ENCODE measurements at places on chromosomes 2 and 18.
A peak's percentile ranks its signal among the peaks of the same experiment; 100 is the strongest.

- DNase-seq: peak; percentile 2
Observed at GRCh38 chr18:79581911-79582310, 97.7 kb upstream of the CTDP1 start.

GRCh38 chr2:200042102-200042735 is 86.8 kb downstream of the MAIP1 start:
- DNase-seq: no peak

- DNase-seq: no peak
Observed at GRCh38 chr2:189608170-189608569, 27.6 kb upstream of the SLC40A1 start.

- DNase-seq: no peak
Observed at GRCh38 chr2:114083717-114084387, 194.0 kb downstream of the ACTR3 start.

DNA sequence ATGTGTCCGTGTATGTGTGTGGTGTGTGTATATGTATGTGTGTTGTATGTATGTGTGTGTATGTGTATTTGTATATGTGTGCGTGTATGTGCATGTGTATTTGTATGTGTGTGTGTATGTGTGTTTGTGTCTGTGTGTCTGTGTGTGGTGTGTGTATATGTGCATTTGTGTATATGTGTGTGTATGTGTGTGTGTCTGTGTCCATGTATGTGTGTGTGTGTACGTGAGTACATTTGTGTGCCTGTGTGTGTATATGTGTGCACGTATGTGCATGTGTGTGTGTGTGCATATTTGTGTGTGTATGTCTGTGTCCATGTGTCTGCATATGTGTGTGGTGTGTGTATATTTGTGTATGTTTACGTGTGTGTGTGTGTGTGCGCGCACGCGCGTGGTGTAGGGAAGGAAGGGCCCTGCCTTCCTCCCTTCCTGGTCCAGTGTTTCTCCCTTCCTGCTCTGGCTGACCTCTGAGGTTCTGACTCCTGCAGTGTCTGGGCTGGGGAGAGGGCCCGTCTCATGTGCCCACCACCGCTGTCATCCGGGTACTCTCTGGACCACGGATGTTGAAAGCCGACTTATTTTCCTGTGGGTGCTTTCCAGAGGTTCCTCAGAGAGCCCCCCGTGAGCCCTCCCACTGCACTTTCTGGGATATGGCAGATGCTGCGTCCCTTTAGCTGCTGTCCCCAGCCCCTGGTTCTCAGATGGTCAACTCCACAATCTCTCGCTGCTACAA is 209.5 kb downstream of the DYSF start:
- no peak for DNase-seq

GRCh38 chr2:183998041-183998796 is 600.1 kb upstream of the ZNF804A start:
- DNase-seq: no peak

GRCh38 chr2:1727796-1728474 is 16.4 kb downstream of the PXDN start:
- DNase-seq: peak; percentile 8

- peak; percentile 28 for DNase-seq
Observed at GRCh38 chr2:127220102-127220767, at the start of gene CYP27C1. TSS of gene CYP27C1 (minus strand) at chr2:127220299. CDS start at chr2:127220270, 29 bp downstream.

- DNase-seq: no peak
Observed at GRCh38 chr18:42047721-42048120, 92.7 kb downstream of the PIK3C3 start.

- peak; percentile 4 for DNase-seq
Observed at GRCh38 chr2:233817995-233818638, 36.2 kb downstream of the HJURP start.

DNA sequence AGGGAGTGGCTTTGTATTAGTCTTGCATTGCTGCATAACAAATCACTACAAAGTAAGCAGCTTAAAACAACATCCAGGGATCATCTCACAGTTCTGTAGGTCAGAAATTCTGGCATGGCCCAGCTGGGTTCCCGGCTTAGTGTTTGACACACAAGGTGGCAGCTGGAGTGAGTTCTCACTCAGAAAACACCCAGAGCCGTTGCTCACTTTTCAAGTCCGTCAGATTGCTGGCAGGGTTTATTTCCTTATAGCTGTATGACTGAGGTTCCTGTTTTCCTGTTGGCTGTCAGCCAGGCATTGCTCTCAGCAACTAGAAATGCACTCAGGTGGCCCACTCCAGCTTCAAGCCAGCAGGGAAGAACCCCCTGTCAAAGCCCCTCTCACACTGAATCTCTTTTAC is 324.1 kb downstream of the CCDC178 start:
- DNase-seq: peak; percentile 77

GRCh38 chr2:205463466-205464025 is 218.8 kb upstream of the NRP2 start:
- DNase-seq: no peak

GRCh38 chr2:239802185-239802649 is 222.9 kb downstream of the NDUFA10 start:
- peak; percentile 1 for DNase-seq
